Vagina (tissue), 2 donors: ENCODE measurements at places on chromosomes 7 and 10.

- DNase-seq = no peak
Measured at GRCh38 chr10:94546049-94546900, 687 bp downstream of the HELLS start.

DNA sequence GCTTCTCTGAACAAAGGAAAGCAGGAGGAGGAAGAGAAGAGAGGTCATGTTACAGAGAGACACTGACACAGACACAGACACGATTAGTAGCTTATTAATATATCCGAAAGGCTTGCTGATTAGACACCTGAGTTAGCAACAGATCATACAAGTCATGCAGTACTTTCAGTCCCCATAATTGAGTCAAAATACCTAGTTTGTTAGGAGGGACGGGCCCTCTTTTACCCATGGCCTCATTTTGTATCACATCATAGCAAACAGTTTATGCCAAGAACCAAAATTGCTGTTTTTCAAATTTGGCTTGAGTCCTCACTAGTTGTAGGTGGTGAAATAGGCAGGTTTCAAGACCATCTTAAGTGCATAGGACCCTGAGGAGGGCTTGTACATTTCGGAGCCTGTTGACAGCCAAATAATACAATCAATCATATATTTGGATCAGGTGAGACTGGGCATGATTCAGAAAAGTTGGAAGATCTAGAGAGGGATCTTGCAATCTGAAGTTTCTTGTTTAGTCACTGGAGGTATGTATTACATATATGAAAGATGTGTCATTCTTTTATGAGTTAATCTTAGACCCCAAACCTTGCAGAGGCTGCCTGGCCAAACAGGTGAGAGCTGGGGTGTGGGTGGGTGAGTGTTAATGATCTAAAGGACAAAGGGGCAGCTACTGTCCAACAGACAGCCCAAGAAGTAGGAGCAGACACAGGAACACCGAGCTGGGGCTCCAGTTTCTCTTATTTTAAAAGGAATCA lies 65.4 kb downstream of the PRPF18 start:
- DNase-seq = no peak

DNA sequence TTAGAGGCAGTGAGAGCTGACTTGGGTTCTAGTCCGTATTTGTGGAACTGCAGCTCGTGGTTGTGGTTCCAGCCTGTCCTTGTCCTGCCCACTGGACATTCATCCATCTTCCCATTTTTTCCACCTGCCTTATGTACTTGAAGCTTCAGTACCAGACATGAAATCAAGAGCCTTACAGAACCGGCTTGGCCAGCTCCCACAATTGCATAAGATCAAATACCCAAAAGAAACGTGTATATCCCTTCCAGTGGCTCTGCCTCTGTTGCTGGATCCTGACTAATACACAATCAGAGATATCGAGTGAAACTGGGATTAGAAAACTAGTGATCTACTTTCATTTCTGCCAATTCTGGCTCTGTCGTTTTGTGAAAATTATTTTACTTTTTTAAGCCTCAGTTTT lies 23.8 kb upstream of the LIPA start:
- DNase-seq = no peak

GRCh38 chr7:37765872-37766525 lies 82.4 kb upstream of the NME8 start:
- DNase-seq = no peak
